ENCODE measurements at places on chromosomes 11 and 22.

- DNase-seq = no peak
These were observed 7.1 kb upstream of the ATG16L2 start for GRCh38 chr11:72807021-72807693.

DNA sequence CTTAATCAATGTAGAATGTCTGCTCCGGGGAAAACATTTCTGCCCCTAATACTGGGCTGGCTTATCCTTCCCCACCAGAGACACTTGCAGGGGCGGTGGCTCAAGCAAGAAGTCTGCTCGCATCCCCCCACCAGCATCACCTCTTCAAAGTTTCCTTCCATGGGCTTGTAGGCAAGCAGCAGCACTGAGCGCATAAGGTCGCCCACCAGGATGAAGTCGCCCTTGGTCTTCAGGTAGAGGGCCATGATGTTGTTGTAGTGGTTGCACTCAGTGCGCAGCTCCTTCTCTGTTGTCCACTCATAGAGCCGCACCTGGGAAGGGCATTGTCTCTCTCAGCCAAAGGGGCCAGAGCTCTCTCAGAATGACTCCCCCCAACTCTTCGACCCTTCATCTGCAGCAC lies 8.6 kb upstream of the VWCE start:
- DNase-seq = no peak

GRCh38 chr11:43751726-43752125 lies 71.2 kb downstream of the HSD17B12 start:
- DNase-seq = no peak

- no peak for DNase-seq
These were observed 531 bp upstream of the SOX6 start for GRCh38 chr11:16356761-16357393.
